Colonic mucosa (tissue), 4 donors: ENCODE measurements at places on chromosomes 16 and 17. TPM values are rescaled to one million over a fixed set of nuclear protein-coding genes. Genes with fewer than 3 reads are reported as not detected.

HAP1 gene
- total RNA-seq: 0.10 TPM

GRB7 gene
- 22.4 TPM for total RNA-seq

FGF11 gene
- total RNA-seq: 1.2 TPM

CSH2 gene
- not detected for total RNA-seq

TAC4 gene
- not detected for total RNA-seq

GDPD1 gene
- 5.0 TPM for total RNA-seq

GCGR gene
- not detected for total RNA-seq

CDK3 gene
- 5.3 TPM for total RNA-seq

PIRT gene
- 0.40 TPM for total RNA-seq

GNG13 gene
- not detected for total RNA-seq

TUBD1 gene
- 5.9 TPM for total RNA-seq

NDUFAF8 gene
- total RNA-seq: 22.4 TPM

RPH3AL gene
- 34.2 TPM for total RNA-seq

TMEM114 gene
- not detected for total RNA-seq

MYADML2 gene
- total RNA-seq: not detected

CUEDC1 gene
- total RNA-seq: 15.2 TPM

CMTM3 gene
- total RNA-seq: 4.0 TPM

CFAP97D1 gene
- total RNA-seq: not detected

CTRB2 gene
- not detected for total RNA-seq

PRR35 gene
- total RNA-seq: not detected

ZSCAN10 gene
- 0.86 TPM for total RNA-seq

MAP2K6 gene
- total RNA-seq: 83.3 TPM

MAF gene
- total RNA-seq: 12.3 TPM

G6PC1 gene
- total RNA-seq: 0.40 TPM

NPW gene
- 3.5 TPM for total RNA-seq

PRRT2 gene
- total RNA-seq: 1.7 TPM

ARHGDIG gene
- total RNA-seq: 20.0 TPM

FKBP10 gene
- total RNA-seq: 12.8 TPM

VAT1L gene
- total RNA-seq: 1.4 TPM

AHSP gene
- total RNA-seq: not detected

LGALS9B gene
- total RNA-seq: 25.8 TPM

TNFRSF17 gene
- 4.2 TPM for total RNA-seq

HEATR9 gene
- total RNA-seq: not detected

HP gene
- 27.6 TPM for total RNA-seq

ALDH3A1 gene
- total RNA-seq: 3.7 TPM

EVPLL gene
- total RNA-seq: 0.69 TPM

PDE6G gene
- not detected for total RNA-seq

TBC1D3K gene
- not detected for total RNA-seq

TEKT1 gene
- total RNA-seq: not detected

PRSS8 gene
- total RNA-seq: 347 TPM

SEC14L5 gene
- 1.8 TPM for total RNA-seq

DYNLRB2 gene
- not detected for total RNA-seq

HBQ1 gene
- not detected for total RNA-seq

YBX2 gene
- total RNA-seq: 22.1 TPM

FBXO39 gene
- not detected for total RNA-seq

LLGL2 gene
- total RNA-seq: 401 TPM

WRAP53 gene
- 6.0 TPM for total RNA-seq

GUCY2D gene
- 0.37 TPM for total RNA-seq

ICAM2 gene
- 9.2 TPM for total RNA-seq

CCL17 gene
- not detected for total RNA-seq

MYH13 gene
- 0.11 TPM for total RNA-seq

MYH1 gene
- total RNA-seq: not detected

TVP23B gene
- total RNA-seq: 53.1 TPM

EVI2A gene
- 7.4 TPM for total RNA-seq

ARL5C gene
- not detected for total RNA-seq
